COR-L47 (cell line): ENCODE measurements at places on chromosomes 1 and 21.

DNA sequence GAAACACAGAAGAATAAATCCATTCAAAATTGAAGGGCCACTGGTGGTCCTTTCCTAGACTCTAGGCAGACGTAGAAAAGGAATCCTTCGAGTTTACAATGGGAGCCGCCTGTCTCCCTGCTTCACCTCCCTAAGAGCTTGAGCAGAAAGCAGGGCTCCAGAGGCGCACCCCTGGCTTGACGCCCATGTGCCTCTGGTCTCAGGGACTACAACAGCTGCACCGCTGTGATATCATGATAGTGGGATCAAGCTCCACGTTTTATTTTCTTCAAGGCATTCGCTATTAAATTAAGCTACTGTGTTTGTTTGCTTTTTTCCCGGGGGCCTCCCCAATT, 403 bp upstream of the C1orf122 start:
- no peak for DNase-seq

DNA sequence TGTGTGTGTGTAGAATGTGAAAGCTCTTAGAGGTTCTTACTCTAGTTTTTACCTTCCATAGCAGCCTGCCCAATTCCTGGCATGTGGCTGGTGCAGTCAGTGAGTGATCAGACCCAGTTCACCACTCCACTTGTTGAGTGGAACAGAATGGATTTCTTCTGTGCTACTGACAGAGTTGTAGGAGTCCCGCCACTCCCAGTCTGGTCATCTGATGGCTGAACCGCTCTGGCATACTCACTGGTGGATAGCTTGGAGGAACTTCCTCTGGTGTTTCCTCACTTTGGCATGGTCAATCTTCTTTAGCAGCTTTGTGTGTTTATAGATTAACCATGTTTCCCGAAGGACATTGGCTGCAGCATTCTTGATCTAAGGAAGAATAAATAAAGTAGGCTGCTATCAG, 106.7 kb upstream of the ADAR start:
- no peak for DNase-seq

- peak; percentile 50 for DNase-seq
Measured at GRCh38 chr1:197595304-197595904, 179.9 kb downstream of the DENND1B start.

- DNase-seq, result no peak
Measured at GRCh38 chr1:167442854-167443565, 75.3 kb downstream of the CD247 start.

DNA sequence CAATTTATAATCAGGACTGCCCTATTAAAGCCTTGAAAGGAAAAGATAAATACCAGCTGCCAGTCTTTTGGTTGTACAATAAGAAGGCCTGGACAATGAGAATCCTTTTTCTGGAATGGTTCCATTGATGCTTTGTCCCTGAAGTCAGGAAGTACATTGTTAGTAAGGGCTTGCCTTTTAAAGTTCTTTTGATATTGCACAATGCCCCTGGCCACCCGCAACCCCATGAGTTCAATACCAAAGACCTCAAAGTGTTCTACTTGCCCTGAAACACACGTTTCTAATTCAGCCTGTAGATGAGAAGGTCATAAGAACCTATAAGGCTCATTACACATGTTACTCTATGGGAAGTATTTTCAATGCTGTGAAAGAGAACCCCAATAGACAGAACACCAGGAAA, 112.1 kb downstream of the OLFM3 start:
- no peak for DNase-seq

DNA sequence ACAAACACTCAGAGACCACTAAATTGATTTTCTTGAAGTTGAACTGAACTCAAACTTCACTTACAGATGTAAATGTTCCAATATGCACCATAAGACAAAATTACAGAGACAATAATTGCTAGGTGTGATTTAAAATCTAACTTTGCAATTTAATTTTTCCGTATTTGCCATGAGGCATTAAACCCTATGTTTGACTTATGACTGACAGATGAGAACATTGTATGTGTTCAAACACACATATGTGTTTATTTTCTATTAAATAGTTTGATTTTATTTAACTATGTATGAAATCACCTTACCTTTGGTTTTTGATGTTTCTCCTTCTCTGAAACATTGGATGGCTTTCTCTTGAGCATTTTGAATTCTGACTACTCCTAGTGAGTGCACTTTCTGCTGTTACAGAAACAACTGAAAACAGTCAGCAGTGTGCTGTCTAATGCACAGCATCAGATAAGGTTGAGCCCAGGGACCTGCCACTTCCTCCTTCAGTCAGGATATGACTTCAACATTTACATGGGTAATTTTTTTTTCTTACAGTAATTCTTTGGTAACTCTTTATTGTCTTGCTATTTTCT, at the start of gene SAMSN1:
SAMSN1 (minus strand) TSS at position 410 of the 575 bp plus-strand sequence; CDS start at position 356, 54 bp downstream.
- no peak for DNase-seq
